ENCODE measurements at places on chromosomes 1 and 21.

GRCh38 chr1:62530516-62531154, 66.7 kb upstream of the ANGPTL3 start:
- H3K4me1 ChIP-seq, result no peaks in the 10 kb centered on the region
- peaks cover 5% of the 10 kb centered on the region for H3K36me3 ChIP-seq
- no peak overlapping the region for H3K4me3 ChIP-seq

- peaks cover 8% of the 10 kb centered on the region for H3K4me1 ChIP-seq
- no peak overlapping the region for H3K4me3 ChIP-seq
- H3K27ac ChIP-seq, result no peak overlapping the region
- peaks cover 4% of the 10 kb centered on the region for H3K27me3 ChIP-seq
These were observed 27.6 kb upstream of the ARHGAP29 start for GRCh38 chr1:94265011-94265422.

GRCh38 chr1:180821970-180822369, 90.7 kb upstream of the KIAA1614 start:
- H3K4me1 ChIP-seq, result no peaks in the 10 kb centered on the region
- H3K27me3 ChIP-seq, result no peaks in the 10 kb centered on the region
- peaks cover 17% of the 10 kb centered on the region for H3K36me3 ChIP-seq
- no peak for DNase-seq

- no peak overlapping the region for H3K27ac ChIP-seq
- peaks cover 71% of the 10 kb centered on the region for H3K27me3 ChIP-seq
- no peak overlapping the region for H3K4me3 ChIP-seq
- H3K4me1 ChIP-seq, result no peaks in the 10 kb centered on the region
- no peaks in the 10 kb centered on the region for H3K36me3 ChIP-seq
These were observed 11.5 kb downstream of the KNCN start for GRCh38 chr1:46539972-46540371.

DNA sequence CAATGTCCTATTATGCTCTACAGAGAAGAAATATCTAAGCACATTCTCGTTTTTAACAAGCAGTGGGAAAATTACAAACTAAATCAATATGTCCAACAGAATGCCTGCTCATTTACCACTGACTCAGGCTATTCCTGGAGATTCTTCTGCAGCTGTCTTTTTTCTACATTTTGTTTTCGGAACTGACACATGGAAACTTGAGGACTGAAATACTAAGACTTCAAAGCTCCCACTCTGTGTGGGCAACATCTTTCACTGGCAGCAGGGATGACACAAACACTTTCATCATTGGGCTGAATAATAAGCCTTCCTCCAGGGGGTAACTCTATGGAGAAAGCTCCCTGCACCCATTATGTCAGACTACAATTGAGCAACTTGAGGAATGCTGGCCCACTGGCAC, 175.5 kb upstream of the NCAM2 start:
- no peak for DNase-seq
- no peak overlapping the region for H3K4me3 ChIP-seq
- H3K4me1 ChIP-seq, result no peaks in the 10 kb centered on the region
- H3K27ac ChIP-seq, result no peak overlapping the region

- peaks cover 15% of the 10 kb centered on the region for H3K4me1 ChIP-seq
- H3K27ac ChIP-seq, result no peak overlapping the region
- H3K27me3 ChIP-seq, result peaks cover 10% of the 10 kb centered on the region
- H3K4me3 ChIP-seq, result no peak overlapping the region
These were observed 8.1 kb upstream of the COA7 start for GRCh38 chr1:52706136-52706670.

DNA sequence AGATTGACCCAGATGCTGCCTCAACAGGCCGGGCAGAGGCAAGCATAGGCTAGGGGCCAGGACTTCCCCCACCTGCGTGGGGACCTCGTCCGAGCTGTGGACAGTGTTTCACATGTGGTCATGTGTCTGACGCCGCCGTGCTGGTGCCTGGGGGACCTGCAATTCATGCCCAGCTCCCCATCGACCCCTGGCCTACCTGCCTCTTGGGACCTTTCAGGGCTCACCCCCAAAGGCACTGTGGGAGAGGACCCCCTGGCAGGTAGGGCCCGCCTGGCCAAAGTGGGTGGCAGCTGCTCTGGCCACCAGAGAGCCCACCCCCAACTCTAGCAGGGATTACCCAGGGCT, 4.4 kb downstream of the TMEM201 start:
- no peak for DNase-seq
- peaks cover 30% of the 10 kb centered on the region for H3K4me1 ChIP-seq
- no peak overlapping the region for H3K27ac ChIP-seq

GRCh38 chr1:208173749-208174148, 70.4 kb downstream of the PLXNA2 start:
- DNase-seq, result no peak
- no peaks in the 10 kb centered on the region for H3K36me3 ChIP-seq
- H3K4me1 ChIP-seq, result no peaks in the 10 kb centered on the region
- peaks cover 4% of the 10 kb centered on the region for H3K27me3 ChIP-seq

DNA sequence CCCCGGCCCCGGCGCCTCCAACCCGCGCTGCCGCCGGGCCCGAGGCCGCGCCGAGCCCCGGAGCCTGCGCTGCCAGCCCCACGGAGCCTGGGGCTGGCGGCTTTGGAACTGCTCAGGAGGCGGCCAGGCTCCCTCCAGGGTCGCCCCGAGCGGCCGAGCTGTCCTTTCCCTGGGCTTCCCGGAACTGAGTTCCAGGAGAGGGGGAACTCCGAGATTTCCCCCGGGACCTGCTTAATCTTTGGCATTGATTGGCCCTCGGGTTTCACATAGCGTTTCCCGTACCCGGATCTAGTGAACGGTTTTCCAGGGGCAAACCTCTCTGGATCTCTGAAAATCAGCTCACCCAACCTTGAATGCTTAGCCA, 504 bp downstream of the H6PD start:
- DNase-seq, result peak; percentile 58
- H3K4me1 ChIP-seq, result peaks cover 49% of the 10 kb centered on the region
- H3K27ac ChIP-seq, result peak overlapping the region; percentile 93
- peaks cover 2% of the 10 kb centered on the region for H3K36me3 ChIP-seq
- H3K27me3 ChIP-seq, result no peaks in the 10 kb centered on the region

DNA sequence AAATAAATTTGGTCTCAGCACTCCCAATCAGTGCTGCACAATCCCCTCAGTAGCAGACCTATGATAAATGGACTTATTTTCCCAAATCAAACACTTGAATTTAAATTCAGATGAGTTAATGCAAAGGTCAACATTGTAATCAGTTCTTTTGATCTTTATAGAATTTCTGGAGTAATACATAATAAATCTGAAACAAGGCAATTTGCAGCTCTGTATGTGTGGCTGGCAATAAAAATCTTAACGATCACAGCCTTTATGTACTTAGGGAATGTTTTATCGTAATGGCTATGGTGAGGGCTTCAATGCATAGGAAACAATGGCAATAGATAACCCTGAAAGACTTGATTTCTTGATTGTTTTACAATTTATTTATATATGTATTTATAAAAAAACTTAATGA, 91.4 kb downstream of the GPATCH2 start:
- no peak for DNase-seq
- H3K27me3 ChIP-seq, result no peaks in the 10 kb centered on the region
- H3K36me3 ChIP-seq, result peaks cover 3% of the 10 kb centered on the region
- no peak overlapping the region for H3K27ac ChIP-seq
- no peaks in the 10 kb centered on the region for H3K4me1 ChIP-seq

DNA sequence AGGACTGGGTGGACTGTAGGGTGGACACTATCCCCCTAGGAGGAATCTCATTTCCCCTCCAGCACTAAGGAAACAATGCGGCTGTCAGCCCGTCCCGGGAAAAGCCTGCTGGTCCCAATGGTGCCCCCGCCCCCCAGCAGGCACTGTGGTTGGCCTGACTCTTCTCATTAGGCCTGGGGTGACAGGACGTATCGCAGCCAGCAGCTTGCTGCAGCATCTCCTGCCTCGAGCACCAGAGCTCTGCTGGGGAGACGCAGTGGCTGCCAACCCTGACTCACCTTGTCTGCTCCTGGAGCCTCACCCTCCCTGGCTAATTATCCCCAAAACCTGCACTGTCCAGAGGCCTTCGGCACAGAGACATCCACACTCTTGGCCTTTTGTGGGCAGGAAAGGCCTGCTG, 115.1 kb upstream of the GJB5 start:
- H3K27me3 ChIP-seq, result peaks cover 20% of the 10 kb centered on the region
- H3K27ac ChIP-seq, result no peak overlapping the region
- no peaks in the 10 kb centered on the region for H3K4me1 ChIP-seq
- no peak for DNase-seq

- no peaks in the 10 kb centered on the region for H3K4me1 ChIP-seq
- no peak overlapping the region for H3K27ac ChIP-seq
- peaks cover 7% of the 10 kb centered on the region for H3K27me3 ChIP-seq
- H3K36me3 ChIP-seq, result no peaks in the 10 kb centered on the region
- DNase-seq, result no peak
- H3K4me3 ChIP-seq, result no peak overlapping the region
These were observed 136.5 kb upstream of the ETS2 start for GRCh38 chr21:38669186-38669585.

GRCh38 chr1:226497991-226498639, 50.4 kb upstream of the STUM start:
- no peak for DNase-seq
- no peaks in the 10 kb centered on the region for H3K36me3 ChIP-seq
- no peak overlapping the region for H3K27ac ChIP-seq
- H3K27me3 ChIP-seq, result no peaks in the 10 kb centered on the region

GRCh38 chr1:28163496-28164161, 12.9 kb downstream of the PTAFR start:
- peaks cover 3% of the 10 kb centered on the region for H3K36me3 ChIP-seq
- DNase-seq, result no peak
- peaks cover 7% of the 10 kb centered on the region for H3K27me3 ChIP-seq
- no peak overlapping the region for H3K27ac ChIP-seq

GRCh38 chr1:16141573-16142336, 14.1 kb downstream of the EPHA2 start:
- H3K36me3 ChIP-seq, result no peaks in the 10 kb centered on the region
- no peak overlapping the region for H3K4me3 ChIP-seq
- H3K27me3 ChIP-seq, result peaks cover 48% of the 10 kb centered on the region
- peaks cover 16% of the 10 kb centered on the region for H3K4me1 ChIP-seq
- DNase-seq, result no peak

- H3K27me3 ChIP-seq, result no peaks in the 10 kb centered on the region
- no peak overlapping the region for H3K27ac ChIP-seq
- H3K4me1 ChIP-seq, result peaks cover 6% of the 10 kb centered on the region
- no peaks in the 10 kb centered on the region for H3K36me3 ChIP-seq
- DNase-seq, result no peak
- H3K4me3 ChIP-seq, result no peak overlapping the region
These were observed 16.7 kb downstream of the FRRS1 start for GRCh38 chr1:99749504-99750347.

DNA sequence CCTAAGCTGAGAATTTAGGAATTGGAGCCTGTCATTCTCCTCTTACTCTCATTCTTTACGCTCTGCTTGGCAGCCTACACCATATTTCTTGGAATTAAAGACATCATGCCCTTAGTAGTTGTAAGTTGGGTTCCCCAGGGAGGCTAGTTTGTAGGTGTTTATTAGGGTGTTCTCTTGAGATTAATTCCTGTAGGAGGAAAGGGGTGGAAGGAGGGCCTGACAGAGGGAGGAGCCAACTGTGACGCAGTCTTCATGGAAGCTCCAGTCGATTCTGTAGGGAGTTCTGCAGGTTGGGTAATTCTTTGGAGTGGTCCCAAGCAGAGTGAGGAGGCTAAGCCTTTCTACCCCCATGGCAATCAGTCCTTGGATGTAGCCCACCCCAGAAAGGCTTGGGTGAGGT, 111.4 kb downstream of the HHAT start:
- peaks cover 6% of the 10 kb centered on the region for H3K4me1 ChIP-seq
- no peak overlapping the region for H3K27ac ChIP-seq
- DNase-seq, result no peak
- H3K4me3 ChIP-seq, result no peak overlapping the region
- H3K27me3 ChIP-seq, result no peaks in the 10 kb centered on the region
- H3K36me3 ChIP-seq, result no peaks in the 10 kb centered on the region

DNA sequence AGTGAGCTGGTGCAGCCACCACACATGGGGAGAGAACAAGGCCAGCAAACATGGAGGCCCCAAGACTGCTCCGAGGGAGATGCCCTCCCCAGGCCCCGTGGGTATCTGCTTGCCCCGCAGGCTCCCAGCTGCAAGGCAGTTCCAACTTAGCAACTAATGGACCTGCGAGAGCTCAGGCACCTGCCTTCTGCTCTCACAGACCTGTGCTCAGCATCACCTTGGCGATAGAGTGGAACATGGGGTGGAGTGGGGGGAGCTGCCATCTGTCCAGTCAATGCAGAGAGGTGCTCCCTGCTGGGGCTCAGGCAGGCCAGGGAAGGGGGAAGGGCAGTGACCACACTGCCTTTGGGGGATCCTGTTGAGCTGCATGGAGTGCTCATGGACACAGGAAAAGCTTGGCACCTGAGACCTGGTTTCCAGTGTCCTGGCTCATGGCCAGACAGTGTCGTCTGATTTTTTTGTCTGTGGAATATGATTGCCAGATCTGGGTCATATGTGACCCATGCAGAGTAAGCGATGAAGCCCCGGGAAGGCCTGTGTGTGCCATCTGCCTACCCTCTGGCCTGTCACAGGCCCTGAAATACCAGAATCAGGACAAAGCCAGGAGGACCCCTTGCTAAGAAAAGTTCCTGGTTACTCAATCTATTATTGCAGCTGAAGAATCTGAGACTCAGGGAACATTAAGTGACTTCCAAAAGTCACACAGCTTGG, 39.9 kb upstream of the TENT5C start:
- H3K4me1 ChIP-seq, result peaks cover 14% of the 10 kb centered on the region
- no peak for DNase-seq
- H3K27ac ChIP-seq, result no peak overlapping the region
- peaks cover 7% of the 10 kb centered on the region for H3K27me3 ChIP-seq
- no peaks in the 10 kb centered on the region for H3K36me3 ChIP-seq
- no peak overlapping the region for H3K4me3 ChIP-seq

GRCh38 chr1:154222918-154223317, 2.2 kb downstream of the UBAP2L start:
- DNase-seq, result no peak
- H3K4me3 ChIP-seq, result peak overlapping the region; percentile 70
- H3K4me1 ChIP-seq, result peaks cover 32% of the 10 kb centered on the region
- peaks cover 62% of the 10 kb centered on the region for H3K36me3 ChIP-seq

DNA sequence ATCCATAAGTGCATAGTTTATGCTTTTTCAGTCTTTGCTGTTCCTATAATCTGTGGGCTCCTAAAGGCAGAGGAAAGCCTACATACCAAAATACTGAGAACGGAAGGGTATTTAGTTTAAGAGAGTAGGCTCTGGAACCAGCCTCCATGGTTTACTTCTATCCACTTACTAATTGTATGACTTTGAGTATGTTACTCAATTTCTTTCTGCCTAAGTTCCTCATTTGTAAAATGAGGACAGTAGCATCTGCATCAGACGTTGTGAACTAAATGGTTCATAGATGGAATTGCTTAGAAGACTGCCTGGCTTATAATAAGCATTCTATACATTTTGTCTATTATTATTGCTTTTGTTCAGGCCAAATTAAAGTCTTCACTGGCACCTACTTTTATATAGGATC, 111.0 kb downstream of the NTNG1 start:
- no peak for DNase-seq
- H3K4me3 ChIP-seq, result no peak overlapping the region
- H3K4me1 ChIP-seq, result peaks cover 15% of the 10 kb centered on the region
- H3K27me3 ChIP-seq, result no peaks in the 10 kb centered on the region

- no peak for DNase-seq
- no peaks in the 10 kb centered on the region for H3K4me1 ChIP-seq
- peaks cover 13% of the 10 kb centered on the region for H3K36me3 ChIP-seq
- no peaks in the 10 kb centered on the region for H3K27me3 ChIP-seq
- no peak overlapping the region for H3K4me3 ChIP-seq
These were observed 51.5 kb downstream of the ACOT7 start for GRCh38 chr1:6342056-6342455.

- peaks cover 8% of the 10 kb centered on the region for H3K36me3 ChIP-seq
- H3K4me1 ChIP-seq, result peaks cover 29% of the 10 kb centered on the region
- no peaks in the 10 kb centered on the region for H3K27me3 ChIP-seq
- DNase-seq, result no peak
- no peak overlapping the region for H3K4me3 ChIP-seq
These were observed 1.8 kb upstream of the COA6 start for GRCh38 chr1:234371414-234371813.

Measured in stimulated activated naive B cell treated with anti-CD40 and anti-IgM and Interleukin-4, amounts not matched to agents 10 μg/mL and 1 μg/mL and 100 μg/mL, for 72 hours (primary cell).